ENCODE measurements at places on chromosomes 2 and 18. TPM values are rescaled to one million over a fixed set of nuclear protein-coding genes. Genes with fewer than 3 reads are reported as not detected.

DNA sequence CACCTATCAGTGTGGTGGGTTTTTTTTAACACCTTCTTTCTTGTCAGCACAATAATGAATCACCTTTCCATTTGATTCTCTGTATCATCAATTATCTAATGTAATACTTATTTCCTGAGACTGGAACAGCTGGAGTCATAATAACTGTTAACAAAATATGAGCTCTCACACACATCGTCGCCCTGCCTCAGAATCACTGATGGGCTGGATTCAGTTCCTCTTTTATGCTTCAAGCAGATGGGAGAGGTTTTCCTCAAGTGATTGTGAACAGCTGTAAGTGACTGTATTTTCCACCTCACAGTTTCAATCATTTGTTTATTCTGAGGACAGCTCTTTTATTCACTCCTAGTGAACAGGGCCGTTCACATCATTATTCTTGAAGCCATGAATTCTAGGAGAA is 330.2 kb downstream of the DSC3 start:
- DNase-seq = no peak

The IL36RN gene
- 0.63 TPM for total RNA-seq

DNA sequence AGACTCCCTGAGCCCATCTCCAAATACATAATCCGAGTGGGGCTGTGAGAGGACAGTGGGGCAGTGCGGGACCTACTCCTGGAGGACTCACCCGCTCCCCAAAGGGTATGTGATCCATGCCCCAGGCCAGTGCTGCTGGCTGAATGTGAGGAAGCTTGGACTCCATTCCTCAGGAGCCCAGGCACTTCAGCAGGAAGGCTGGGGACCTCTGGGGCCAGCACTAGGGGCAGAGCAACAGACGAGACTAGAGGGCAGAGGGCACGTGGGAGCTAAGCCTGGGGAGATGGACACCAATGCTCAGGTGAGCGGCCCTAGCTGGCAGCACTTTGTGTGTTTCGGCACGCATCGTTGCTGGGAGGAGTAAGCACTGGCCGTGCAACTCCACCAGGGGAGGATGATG is 84.9 kb downstream of the MALT1 start:
- no peak for DNase-seq

GRCh38 chr2:121529439-121530211 is 1.1 kb upstream of the RNU4ATAC start:
- peak; percentile 83 for DNase-seq

- DNase-seq = no peak
These were observed 1076.3 kb downstream of the RPIA start for GRCh38 chr2:89767572-89768435.

- no peak for DNase-seq
These were observed 769.0 kb upstream of the ZEB2 start for GRCh38 chr2:145288650-145289496.

- peak; percentile 70 for DNase-seq
These were observed 785.0 kb downstream of the CNTNAP5 start for GRCh38 chr2:124810132-124810531.

The RDH14 gene
- total RNA-seq = 39.5 TPM

DNA sequence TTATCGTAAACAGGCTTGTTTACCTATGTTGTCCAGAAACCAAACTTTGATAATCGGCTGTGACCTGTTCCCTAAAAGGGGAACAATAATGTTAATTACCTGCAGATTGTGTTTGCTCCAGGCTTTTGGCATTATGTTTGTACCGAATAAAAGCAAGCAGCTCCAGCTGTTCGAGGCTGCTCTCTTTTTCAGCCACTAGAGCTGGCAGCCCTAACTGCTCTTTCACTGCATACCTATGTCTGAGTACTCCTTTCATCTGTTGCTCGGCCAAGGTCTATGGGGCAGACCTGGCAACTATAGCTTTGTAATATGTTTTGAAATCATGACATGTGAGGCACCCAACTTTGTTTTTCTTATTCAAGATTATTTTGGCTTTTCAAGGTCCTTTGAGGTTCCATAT is 77.8 kb upstream of the EHBP1 start:
- DNase-seq = no peak

- DNase-seq = no peak
These were observed 82.3 kb upstream of the CDC42EP3 start for GRCh38 chr2:37753758-37754157.

DNA sequence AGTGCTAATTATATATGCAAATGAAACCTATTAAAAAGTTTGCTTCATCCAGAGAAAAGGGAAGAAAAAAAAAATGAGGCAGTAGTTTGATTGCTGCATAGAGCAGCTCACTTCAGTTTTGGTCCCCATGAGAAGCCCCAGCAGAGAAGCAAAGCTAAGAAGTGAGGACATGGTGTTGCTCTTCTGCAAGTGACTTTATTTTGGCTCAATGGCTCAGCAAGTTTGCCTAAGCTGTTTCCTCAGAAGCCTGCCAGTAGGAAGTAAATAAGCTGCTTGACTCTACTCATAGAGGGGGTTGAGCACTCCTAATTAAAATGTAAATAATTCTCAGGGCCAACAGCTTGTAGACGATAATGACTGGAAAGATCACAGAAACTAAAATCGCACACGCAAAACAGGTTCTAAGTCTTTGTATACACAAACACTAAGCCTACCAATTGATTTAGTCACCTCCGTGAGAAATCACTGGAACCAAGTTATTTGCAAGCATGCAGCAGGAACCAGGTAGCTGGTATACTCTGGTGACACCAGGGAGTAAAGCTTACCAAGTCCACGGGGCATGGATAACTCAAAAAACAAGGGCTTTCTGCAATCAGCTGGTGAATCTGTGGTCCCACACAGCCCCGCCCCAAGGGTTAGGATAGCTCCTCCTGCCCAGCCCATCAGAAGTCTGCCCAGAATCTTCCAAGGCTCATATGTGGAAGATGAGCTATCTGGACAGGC is 39.7 kb upstream of the NABP1 start:
- DNase-seq = peak; percentile 33

GRCh38 chr2:219638948-219639755 is 11.7 kb downstream of the SLC4A3 start:
- no peak for DNase-seq

- no peak for DNase-seq
These were observed 2.3 kb upstream of the HOXD10 start for GRCh38 chr2:176114120-176114929.

DNA sequence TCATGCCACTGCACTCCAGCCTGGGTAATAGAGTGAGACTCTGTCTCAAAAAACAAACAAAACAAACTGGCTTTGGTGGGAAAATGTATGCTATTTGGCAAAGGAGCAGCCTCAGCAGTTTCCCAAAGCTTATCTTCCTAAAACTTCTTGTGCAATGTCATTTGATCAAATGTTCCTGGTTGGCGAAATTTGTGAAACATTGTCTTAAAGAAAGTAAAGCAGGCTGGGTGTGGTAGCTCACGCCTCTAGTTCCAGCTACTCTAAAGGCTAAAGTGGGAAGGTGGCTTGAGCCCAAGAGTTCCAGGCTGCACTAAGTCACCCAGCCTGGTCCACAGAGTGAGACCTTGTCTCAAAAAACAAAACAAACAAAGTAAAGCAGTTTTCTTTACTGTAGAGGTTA is 17.3 kb upstream of the TAF4B start:
- no peak for DNase-seq

The TRIM43 gene
- not detected for total RNA-seq

The ID2 gene
- total RNA-seq = 1,089 TPM

DNA sequence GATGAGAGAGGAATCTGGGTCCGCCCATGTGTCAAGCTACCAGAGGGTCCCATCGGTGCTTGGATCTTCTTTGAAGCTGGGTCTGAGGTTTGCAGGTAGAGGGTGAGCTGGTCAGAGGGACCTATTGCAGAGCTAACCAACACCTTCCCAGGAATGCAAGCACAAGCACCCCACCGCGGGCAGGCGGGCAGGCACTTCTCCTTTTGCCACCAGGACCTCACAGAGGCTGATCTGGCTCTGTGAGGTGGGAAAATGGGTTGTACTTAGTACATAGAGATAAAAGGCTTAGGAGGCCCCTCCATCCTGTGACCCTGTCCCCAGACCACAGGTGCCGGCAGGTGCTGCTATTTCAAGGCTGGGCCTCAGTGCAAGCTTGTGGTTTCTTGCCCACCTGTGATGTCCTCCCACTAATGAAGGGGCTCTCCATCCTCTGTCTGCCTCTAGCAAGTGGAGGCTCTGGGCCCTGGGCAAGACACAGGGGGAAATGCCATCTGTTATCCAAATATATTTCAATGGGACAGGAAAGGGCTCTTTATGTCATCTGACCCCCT is 31.4 kb upstream of the IL37 start:
- DNase-seq = no peak

The HSPD1 gene
- total RNA-seq = 339 TPM

DNA sequence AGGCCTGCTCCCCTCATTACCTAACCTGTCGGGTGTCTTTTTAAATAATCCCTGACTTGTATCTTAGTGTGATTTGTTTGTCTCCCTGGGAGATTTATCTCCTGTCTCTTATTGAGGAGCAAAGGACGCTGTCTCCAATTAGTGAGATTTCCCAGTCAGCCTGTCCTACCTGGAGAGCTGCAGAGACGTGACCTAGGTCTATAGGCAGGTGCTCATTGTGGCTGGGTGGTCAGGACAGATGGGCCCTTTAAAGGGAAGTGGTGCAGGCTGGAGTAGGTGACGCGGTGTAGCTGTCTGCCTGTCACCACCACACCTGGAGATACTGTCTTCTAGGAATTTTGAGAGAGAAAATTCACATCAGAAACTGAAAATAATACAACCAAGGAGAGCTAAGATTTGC is 28.0 kb downstream of the PLB1 start:
- no peak for DNase-seq

GRCh38 chr2:47061944-47062678 is 93.0 kb downstream of the STPG4 start:
- DNase-seq = no peak

The TMEFF2 gene
- total RNA-seq = 0.43 TPM

The KCNG2 gene
- total RNA-seq = not detected

GRCh38 chr2:108923019-108923700 is 65.9 kb downstream of the EDAR start:
- DNase-seq = no peak

DNA sequence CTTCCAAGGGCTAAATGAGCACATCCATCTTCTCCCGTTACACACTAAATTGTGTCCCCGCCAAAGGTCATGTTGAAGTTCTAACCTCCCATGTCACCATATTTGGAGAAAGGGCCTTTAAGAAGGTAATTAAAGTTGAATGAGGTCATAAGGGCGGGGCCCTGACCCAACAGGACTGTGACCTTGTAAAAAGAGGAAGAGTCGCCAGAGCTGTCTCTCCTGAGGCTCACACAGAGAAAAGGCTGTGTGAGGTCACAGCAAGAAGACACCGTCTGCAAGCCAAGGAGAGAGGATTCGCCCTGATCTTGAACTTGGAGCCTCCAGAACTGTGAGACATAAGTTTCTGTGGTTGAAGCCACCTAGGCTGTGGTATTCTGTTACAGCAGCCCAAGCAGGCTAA is 24.1 kb downstream of the TRABD2A start:
- DNase-seq = no peak

Measured in hepatocyte (in vitro differentiated cells).